ENCODE measurements at places on chromosomes 1 and 21. TPM values are rescaled to one million over a fixed set of nuclear protein-coding genes. Genes with fewer than 3 reads are reported as not detected.

The CASQ1 gene
- 0.63 TPM for polyA plus RNA-seq

The PAPPA2 gene
- polyA plus RNA-seq = 53.5 TPM

The MMP23B gene
- 16.0 TPM for polyA plus RNA-seq

The TESK2 gene
- polyA plus RNA-seq = 6.7 TPM

Data from left renal cortex interstitium (tissue), 4 donors.